ENCODE measurements at places on chromosomes 12 and 14.
A peak's percentile ranks its signal among the peaks of the same experiment; 100 is the strongest.

- DNase-seq, result no peak
These were observed 55.0 kb downstream of the TMX1 start for GRCh38 chr14:51294951-51295525.

DNA sequence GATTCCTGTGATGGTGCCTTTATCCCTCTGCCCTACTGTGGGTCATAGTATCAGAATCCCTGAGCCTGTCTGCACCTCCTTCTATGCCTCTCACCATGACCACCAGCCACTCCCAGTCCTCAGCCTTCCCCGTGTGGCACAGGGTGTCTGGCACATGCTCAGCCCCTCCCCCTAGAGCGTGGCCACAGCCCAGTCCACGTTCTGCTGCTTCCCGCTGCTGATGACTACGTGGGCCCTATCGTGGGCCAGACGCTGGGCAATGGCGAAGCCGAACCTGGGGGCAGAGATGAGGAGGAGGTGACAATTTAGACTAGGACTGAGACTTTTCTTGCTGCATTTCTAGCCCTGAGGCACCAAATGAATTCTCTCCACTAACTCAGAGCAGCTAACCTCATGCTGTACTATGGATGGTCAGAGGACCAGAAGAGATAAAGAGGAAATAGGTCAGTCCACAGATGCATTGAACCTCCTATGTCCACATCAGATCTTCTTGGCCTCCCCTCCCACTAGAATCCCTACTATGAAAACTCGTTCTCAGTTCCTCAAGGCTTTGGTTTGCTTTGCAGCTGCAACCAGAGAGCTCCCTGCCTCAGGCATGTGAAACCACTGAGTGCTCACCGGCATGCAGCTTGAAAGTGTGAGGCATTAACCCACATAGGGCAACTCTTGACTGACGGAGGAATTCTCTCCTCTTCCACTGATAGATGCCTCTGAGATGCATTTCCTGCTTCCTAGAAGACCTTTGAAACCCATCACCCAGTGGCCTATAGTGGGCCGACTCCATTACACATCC, 126.3 kb upstream of the DHRS4 start:
- DNase-seq, result no peak

GRCh38 chr14:68466491-68466977, 326.3 kb downstream of the ZFP36L1 start:
- no peak for DNase-seq

DNA sequence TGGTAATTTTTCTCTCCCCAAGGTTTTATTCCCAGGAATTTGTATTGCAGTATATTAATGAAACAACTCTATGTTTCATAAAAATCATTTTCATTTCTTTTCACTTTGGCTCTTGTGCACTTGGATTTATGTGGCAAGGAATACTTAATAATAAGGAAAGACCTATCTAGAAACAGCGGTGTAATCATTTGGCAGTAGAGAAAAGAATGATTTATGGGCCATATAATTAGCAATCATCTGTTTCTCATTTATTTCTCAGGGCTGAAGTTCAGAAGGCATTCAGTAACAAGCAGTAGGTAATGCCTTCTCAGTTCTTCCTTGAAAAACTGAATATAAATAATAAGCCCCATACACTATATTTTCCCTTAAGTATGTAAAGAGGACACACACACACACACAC, 172.6 kb downstream of the ANO4 start:
- no peak for DNase-seq

DNA sequence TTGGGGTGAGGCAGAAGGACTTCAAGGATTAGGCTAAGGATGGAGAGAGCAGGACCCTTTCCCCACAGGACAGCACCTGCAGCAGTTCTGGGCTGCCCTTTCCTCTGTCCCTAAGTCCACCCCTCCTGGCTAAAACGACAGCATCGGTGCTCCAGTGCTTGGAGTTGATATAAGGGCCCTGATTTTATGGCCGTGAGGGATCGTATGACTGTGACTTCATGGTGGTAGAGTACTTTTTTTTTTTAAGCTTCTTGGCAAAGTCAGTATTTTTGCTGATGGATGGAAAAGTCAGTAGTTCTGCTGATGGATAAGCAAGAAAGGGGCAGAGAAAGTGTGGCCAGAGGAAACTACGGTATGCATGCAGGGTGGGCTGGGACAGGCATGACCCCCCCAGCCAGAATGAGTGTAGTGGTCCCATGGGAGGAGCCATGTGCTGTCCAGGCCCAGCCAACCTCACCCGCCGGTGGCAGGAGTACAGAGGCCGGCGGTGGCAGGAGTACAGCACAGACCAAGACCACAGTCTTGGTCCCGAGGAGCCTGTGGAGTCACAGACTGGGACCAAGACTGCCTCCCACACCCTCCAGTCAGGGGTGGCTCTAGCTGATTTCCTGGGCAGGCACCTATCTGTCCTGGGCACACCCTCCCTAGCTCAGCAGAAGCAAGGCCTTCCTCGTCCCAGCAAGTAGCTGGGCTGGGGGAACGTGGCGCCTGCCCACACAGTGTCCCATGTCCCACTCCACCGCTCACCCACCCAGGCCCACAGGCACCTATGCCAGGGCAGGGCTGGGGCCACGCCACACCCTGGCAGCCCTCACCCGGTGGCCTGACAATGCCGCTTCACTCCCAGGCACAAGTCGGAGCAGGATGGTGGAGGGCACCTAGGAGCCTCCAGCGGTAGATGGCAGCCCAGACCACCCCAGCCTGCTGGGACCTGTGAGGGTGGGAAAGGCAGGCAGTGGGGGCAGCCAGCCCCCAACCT, 46.3 kb downstream of the CCDC88C start:
- no peak for DNase-seq

- no peak for DNase-seq
These were observed 135.6 kb downstream of the PIWIL1 start for GRCh38 chr12:130473266-130473665.

- DNase-seq, result no peak
These were observed 136.3 kb upstream of the PLEKHG7 start for GRCh38 chr12:92566448-92567019.

DNA sequence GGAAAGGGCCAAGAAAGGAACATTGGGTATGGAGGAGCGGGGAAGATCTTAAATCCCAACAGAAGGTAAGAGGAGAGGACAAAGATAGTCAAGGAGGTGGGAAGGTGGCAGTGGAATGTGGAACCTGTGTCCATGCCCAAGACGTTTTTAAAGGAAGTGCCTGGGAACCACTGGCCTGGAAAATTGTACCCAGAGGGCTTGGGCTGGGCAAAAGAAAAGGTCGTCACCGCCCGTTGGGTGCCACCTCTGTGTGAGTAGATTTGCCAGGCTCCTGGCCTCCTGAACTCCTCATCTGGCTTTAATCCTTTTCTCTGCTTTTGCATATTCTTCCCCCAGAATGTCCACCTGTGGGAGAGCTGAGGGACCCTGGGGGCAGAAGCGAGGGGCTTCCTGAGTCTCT, 32.6 kb downstream of the JDP2 start:
- DNase-seq, result no peak

GRCh38 chr12:93173178-93173957, 204.4 kb upstream of the NUDT4 start:
- peak; percentile 77 for DNase-seq

GRCh38 chr12:106736051-106736957, 38.2 kb upstream of the RIC8B start:
- DNase-seq, result peak; percentile 42

- DNase-seq, result no peak
These were observed 2.3 kb downstream of the PIWIL1 start for GRCh38 chr12:130339951-130340350.

- DNase-seq, result no peak
These were observed 148.8 kb downstream of the PLXNC1 start for GRCh38 chr12:94297096-94297699.

Data from NCI-H524 treated with DMSO at 0.1 percent for 48 hours (cell line).